ENCODE measurements at places on chromosomes 16 and 17. TPM values are rescaled to one million over a fixed set of nuclear protein-coding genes. Genes with fewer than 3 reads are reported as not detected.

DNA sequence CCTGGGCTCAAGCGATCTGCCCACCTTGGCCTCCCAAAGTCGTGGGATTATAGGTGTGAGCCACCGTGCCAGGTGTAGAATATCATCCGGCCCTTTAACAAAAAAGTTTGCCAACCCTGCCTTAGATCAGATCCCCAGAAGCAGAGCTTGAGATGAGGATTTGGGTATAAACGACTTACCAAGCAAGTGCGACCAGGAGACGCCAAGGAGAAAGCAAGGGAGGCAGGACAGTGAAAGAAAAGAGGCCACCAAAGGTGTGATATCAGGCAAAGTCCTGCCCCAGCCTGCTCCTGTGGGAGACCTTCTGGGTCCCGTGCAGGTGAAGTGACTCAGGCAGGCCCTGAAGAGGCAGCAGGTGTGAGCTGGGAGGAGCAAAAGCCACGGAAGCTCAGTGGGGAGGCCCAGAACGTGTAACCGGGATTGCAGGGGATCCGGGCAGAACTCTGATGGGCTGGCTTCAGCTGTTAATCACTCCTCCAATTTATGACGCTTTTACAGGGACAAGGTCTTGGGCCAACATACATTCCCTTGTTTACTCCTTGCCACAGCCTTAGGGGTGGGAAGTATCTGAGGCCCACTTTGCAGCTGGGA is 14.1 kb upstream of the CALB2 start:
- no peaks in the 10 kb centered on the region for H3K36me3 ChIP-seq
- no peak overlapping the region for H3K27ac ChIP-seq
- DNase-seq, result no peak

Gene RAB37
- not detected for total RNA-seq

Gene C16orf89
- total RNA-seq, result not detected

GRCh38 chr16:57939872-57940224 is 31.1 kb downstream of the CNGB1 start:
- H3K4me3 ChIP-seq, result no peak overlapping the region
- H3K36me3 ChIP-seq, result no peaks in the 10 kb centered on the region
- H3K27me3 ChIP-seq, result no peaks in the 10 kb centered on the region
- no peak for DNase-seq
- H3K27ac ChIP-seq, result no peak overlapping the region

Gene PIPOX
- total RNA-seq, result 7.8 TPM

Gene CDRT4
- total RNA-seq, result 0.62 TPM

- no peaks in the 10 kb centered on the region for H3K36me3 ChIP-seq
- peaks cover 6% of the 10 kb centered on the region for H3K4me1 ChIP-seq
- H3K27me3 ChIP-seq, result peaks cover 79% of the 10 kb centered on the region
- H3K27ac ChIP-seq, result no peak overlapping the region
- DNase-seq, result peak; percentile 56
- peak overlapping the region; percentile 36 for H3K4me3 ChIP-seq
Measured at GRCh38 chr17:56679115-56679776, 85.7 kb downstream of the NOG start.

GRCh38 chr16:88379694-88380040 is 3.1 kb upstream of the ZNF469 start:
- H3K4me3 ChIP-seq, result no peak overlapping the region
- H3K4me1 ChIP-seq, result no peaks in the 10 kb centered on the region
- peaks cover 30% of the 10 kb centered on the region for H3K27me3 ChIP-seq
- H3K27ac ChIP-seq, result no peak overlapping the region

Gene PITPNM3
- 1.9 TPM for total RNA-seq

DNA sequence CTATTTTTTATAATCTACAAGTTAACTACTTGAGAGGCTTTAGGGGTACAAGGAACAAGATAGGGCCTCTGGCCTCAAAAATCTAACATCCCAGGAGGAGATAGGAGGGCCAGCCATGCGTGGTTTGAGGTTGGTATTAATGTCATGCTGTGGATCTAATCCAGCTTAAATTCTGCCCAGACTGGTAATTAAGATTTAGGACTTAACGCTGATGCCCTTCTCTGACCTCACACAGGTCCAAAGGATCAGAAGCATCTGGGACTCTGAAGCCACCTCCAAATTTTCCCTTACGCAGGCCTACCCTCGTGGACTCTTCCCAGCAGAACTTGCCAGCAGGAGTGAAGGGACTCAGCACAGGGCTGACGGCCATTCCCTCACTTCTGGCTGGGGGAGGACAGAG is 15.1 kb downstream of the SLC6A4 start:
- no peaks in the 10 kb centered on the region for H3K4me1 ChIP-seq
- H3K4me3 ChIP-seq, result no peak overlapping the region

DNA sequence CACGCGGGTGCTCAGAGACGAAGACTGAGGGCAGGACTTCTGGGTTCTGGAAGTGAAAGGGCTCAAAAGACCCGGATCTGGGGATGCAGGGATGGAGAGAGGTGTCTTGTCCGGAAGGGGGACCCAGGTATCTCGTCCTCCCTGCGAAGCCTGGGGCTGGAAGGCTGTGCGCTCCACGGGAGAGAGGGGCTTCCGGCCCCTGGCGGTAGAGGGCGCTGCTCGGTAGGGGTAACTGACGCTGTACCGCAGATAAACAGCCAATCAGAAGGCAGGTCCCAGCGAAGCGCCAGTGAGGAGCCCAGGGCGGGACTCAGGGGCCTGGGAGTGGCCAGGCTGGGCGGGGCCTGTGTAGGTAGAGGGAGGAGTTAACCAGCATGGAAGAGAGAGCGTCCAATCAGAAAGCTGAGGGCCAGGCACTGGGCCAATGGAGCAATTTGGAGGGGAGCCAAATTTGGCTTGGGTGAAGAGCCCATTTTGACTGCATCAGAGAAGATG is 804 bp downstream of the TGFB1I1 start:
- H3K4me1 ChIP-seq, result no peaks in the 10 kb centered on the region
- H3K27me3 ChIP-seq, result no peaks in the 10 kb centered on the region
- DNase-seq, result peak; percentile 84
- H3K27ac ChIP-seq, result no peak overlapping the region
- no peaks in the 10 kb centered on the region for H3K36me3 ChIP-seq
- H3K4me3 ChIP-seq, result peak overlapping the region; percentile 60

DNA sequence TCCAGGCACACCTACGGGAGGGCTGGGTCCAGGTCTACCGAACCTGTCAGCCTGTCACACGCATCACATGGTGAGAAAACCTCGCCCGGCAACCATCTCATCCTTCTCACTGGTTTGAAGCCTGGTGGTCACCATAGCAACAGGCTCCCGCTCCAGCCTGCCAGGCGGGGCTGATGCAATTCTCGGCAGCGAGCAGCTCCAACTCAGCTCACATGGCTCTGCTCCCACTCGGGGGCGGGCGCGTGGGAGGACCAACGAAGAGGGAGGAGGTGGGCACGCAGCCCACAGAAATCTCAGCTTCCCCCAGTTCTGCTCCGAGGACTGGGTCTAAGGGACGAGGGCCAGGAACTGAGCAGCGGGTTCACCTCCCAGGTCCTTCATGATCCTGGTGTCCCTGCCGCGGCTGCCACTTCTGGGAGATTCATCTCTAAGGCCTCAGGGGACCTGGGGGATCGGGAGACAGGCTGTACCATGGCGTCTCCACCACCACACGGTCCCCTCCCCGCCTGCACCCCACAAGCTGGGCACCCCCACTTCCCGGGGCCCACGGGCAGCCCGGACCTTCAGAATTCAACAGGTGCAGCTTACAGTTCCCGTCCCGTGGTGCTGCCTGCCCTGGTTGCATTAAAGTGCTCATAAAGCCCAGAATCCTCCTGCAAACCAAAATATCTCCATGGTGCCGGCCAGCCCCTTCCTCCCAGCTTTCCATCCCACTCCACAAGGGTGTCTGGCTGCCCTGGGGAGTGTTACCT is 25.8 kb downstream of the ABR start:
- peaks cover 5% of the 10 kb centered on the region for H3K4me1 ChIP-seq
- no peaks in the 10 kb centered on the region for H3K36me3 ChIP-seq
- no peak overlapping the region for H3K27ac ChIP-seq
- no peak overlapping the region for H3K4me3 ChIP-seq

GRCh38 chr17:1627982-1628855 is at the start of gene SLC43A2:
Gene SLC43A2, minus strand, starts transcription at chr17:1628834. Its CDS starts 960 bp downstream, at chr17:1627874.
- peak; percentile 82 for DNase-seq
- peaks cover 9% of the 10 kb centered on the region for H3K4me1 ChIP-seq
- H3K4me3 ChIP-seq, result peak within 1 kb of the TSS; percentile 54
- H3K36me3 ChIP-seq, result no peaks in the 10 kb centered on the region

Measured in A673 (cell line).